Umbilical cord (tissue), 2 donors: ENCODE measurements at places on chromosomes 16 and 17.

GRCh38 chr17:55388842-55389241 is 32.8 kb downstream of the MMD start:
- no peak for DNase-seq

- DNase-seq, result no peak
Observed at GRCh38 chr17:66789093-66789492, 45.8 kb upstream of the CACNG5 start.

DNA sequence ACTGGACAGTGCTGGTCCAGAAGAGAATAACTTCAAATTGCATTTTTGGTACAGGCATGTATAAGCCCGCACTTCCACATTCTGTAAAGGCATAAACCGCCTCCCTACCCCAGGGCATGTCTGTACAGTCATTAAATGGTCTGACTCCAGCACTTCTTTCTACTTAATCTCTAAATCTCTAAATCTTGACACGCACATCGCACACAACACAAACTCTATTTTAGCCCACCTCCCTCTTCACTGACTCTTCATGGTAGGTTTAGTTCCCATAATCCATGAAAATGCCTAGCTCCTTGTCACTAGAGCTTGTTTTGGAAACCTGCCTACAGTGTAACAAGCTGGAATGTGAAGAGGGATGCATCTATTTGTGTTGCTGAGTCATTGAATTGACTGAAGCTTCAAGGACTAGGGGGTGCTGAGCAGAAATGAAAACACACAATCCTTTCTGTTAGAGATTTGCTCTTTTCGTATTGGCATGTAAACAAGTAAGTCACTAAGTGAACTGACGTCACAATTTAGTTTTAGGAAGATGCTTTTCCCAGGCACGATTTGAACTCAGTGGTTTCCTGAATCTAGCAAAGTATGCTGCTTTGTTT is 1.6 kb upstream of the DUSP14 start:
- peak; percentile 92 for DNase-seq

DNA sequence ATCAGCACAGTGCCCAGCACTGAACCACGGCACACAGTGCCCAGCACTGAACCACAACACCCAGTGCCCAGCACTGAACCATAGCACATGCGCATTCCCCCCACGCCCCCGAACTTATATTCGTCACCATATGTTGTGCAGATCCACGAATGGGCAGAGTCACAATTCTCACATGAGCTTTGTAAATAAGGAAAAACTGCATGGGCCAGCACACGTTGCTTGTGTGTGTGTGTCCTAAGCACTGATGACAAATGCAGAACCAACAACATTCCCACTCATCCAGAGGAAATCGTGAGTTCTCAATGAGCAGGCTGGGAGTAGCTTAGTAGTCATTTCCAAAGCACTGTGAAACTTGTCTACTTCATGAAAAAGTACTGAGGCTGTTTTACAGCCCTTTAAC is 70.0 kb downstream of the ADCY9 start:
- peak; percentile 12 for DNase-seq

GRCh38 chr17:80740141-80740540 is 195.5 kb downstream of the RPTOR start:
- no peak for DNase-seq

GRCh38 chr16:51592001-51592501 is 441.0 kb upstream of the SALL1 start:
- DNase-seq, result no peak

DNA sequence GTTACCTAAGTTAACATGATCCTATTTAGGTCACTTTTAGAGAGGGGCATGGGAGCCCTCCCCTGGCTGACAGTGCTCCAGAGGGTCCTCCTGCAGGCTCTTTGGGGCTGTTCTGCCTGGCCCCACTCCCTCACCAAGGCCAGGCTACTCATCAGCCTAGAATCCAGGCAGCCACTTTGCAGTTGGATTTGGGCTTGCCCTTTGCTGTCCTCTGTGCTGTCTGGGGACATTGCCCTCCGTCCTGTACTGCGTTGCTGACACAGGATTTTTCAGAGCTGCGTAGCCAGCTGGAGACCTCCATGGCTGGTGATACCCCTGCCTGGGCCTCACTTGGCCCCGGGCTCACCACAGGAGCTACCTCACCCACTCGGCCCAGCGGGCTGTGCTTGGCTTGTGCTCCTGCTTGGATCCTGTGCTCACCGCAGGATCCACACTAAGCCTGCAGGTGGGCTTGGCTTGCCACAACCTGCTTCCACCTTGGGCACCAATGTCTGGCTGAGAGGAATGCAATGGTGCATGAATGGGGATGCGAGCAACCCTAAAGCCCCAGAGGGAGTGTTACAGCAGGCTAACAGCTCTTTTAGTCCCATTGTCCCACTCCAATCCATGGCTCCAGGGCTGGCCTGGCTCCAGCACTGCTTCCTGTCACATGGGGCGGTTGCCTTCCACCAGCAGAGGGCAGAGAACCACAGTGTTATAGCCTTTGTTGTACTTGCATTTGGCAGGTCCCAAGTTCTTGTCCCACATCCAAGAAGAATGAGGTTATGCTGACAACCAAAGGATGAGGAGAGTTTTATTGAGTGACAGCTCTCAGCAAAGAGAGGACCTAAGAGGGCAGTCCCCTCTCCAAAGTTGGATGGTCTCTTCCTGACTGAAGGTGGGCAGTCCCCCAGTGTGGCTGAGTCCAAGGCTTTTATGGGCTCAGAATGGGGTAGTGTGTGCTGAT is 21.5 kb downstream of the CCL4 start:
- DNase-seq, result no peak

GRCh38 chr17:43661699-43662412 is at the start of gene MEOX1:
Gene MEOX1 (minus strand): TSS chr17:43661922. CDS start chr17:43661534, 388 bp downstream.
- peak; percentile 91 for DNase-seq

- DNase-seq, result no peak
Observed at GRCh38 chr16:58024486-58025350, 836 bp upstream of the MMP15 start.

DNA sequence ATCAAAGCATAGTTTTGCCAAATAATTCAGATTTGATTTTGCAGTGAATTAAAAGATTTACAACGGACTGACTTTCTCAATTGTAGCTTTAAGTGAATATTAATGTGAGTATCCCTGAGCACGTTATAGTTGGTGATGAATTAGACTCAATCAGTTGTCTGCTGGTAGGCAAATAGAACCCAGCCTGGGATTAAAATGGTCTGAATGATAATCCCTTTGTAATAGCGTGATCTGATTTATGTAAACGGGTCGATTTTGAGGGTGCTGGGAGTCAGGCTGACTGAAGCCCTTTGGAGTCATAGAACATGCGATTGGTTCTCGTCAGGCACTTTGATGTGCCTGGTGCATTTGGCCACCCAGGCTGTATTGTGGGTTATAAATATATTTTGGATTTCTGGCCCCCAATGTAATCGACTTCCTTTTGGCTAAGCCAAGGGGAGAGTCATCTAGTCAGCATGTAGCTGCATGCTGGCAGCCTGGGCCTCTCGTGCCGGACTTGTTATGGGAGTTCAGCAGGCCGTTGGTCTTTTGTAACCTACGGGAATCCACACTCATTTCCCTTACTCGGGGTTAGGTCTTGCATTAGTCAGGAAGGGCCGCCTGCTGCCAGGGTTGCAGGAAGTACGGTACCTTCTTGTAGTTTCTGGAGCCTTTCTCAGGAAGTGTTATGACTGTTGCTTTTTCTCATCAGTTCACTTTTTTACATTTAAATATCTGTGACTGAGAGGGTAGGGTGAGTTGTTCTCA is 5.4 kb downstream of the PGS1 start:
- DNase-seq, result peak; percentile 73

DNA sequence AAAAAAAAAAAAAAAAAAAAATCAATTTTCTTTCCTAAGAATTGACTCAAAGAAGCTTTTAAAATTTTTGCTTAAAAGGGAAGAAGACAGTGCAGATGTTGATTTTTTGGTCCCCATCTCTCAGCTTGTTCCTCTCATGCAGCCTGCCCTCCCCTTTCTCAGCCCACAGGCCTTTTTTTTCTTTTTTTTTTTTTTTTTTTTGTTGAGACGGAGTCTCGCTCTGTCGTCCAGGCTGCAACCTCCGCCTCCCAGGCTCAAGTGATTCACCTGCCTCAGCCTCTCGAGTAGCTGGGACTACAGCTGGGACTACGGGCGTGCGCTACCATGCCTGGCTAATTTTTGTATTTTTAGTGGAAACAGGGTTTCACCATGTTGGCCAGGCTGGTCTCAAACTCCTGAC is 17.7 kb downstream of the YPEL2 start:
- no peak for DNase-seq

DNA sequence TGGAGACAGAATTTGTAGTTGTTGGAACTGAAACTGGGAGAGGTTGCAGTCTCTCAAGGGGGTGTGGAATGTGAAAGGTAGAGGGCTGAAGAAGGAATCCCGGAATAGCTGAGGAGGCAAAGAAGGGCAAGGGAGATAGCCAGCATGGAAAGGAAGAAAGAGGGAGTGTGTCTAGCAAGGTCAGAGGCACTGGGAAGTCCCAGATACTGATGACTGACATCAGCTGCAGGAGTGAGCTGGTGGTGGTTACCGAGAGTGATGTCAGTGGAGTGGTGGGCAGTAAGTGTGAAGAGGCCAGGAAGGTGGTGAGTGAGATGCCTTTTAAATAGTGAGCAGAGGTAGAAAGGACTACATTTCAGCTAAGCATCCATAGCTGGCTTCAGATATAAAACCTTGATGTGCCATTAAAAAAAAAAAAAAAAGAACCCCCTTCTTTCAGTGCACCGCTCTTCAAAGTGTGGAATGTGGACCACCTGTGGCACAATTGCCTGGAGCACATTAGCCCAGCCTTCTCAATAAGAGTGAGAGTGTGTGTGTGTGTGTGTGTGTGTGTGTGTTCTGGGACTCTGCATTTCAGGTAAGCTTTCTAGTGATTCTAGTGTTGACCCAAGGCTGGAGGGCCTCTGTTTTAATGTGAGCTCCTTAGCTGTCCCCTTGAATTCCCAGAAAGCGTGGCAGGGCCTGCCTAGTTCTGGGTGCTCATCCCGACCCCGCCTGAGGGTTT is 8.5 kb downstream of the PRMT7 start:
- DNase-seq, result no peak

DNA sequence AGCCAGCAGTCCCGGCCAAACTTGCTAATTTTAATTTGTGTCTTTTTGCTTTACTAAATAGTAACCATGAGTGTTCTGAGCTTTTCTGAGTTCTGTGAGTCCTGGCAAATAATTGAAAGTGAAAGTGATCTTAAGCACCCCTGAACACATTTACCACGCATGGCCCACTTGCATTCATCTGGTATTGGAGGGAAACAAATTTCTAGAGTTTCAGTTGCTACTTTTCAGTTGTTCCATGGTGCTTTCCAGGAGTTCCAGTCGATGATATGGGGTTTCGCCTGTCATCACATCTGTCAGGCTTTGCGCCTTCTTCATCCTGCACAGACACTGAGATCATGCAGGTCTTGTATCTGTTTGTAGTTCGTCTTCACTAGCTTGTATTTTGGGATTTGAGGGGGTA is 44.1 kb downstream of the CRLF3 start:
- no peak for DNase-seq

DNA sequence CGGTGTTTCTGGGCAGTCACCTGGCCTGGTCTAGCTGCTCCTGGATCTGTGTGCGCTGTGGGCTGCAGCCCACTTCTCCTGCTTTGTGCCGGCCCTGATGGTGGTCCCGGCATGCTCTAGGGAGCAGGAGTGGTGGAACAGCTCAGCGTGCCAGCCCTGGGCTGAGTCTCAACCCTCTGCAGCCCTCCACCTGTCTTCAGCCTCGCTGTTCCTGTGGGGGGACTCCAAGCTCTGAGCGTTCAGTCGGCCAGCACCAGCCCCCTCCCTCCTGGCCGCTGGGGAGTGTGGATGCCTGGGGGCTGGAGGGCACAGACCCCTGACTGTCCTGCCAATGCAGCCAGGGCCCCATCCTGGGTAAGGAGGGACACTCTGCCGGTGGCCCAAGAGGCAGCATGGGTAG is 23.7 kb upstream of the RASD1 start:
- no peak for DNase-seq

GRCh38 chr17:74770498-74771318 is 5.4 kb downstream of the NAT9 start:
- peak; percentile 51 for DNase-seq

DNA sequence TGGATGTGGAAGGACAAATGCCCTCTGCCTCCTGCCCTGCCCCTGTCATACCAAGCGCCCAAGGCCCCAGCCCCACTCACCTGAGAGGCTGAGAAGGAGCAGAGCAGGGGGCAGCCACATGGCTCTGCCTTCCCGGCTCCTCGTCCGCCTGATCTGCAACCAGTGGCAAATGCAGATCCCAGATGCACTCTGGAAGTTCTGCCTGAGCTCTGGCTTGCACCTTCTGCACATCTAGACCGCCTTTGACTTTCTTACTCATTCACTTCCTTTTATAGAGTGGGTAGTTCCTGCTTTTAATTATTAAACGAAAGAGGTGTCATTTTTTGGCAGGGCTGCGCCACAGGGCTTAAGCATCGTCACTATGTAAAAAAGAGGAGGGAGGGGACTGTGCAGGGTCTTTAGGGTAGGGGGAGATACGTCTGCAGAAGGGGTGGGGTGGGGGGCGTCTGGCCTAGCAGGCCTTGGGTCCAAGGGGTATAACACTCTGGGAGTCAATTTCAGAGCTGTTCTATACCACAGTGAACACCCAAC is at the start of gene CD300LB:
TSS of gene CD300LB (minus strand) at position 245 of the 531 bp plus-strand sequence. CDS start at position 120, 125 bp downstream.
- no peak for DNase-seq

- no peak for DNase-seq
Observed at GRCh38 chr17:31915456-31916100, 14.1 kb upstream of the UTP6 start.

GRCh38 chr16:19432429-19432828 is 14.7 kb downstream of the TMC5 start:
- no peak for DNase-seq

GRCh38 chr17:62781831-62782251 is 26.3 kb downstream of the MARCHF10 start:
- no peak for DNase-seq

DNA sequence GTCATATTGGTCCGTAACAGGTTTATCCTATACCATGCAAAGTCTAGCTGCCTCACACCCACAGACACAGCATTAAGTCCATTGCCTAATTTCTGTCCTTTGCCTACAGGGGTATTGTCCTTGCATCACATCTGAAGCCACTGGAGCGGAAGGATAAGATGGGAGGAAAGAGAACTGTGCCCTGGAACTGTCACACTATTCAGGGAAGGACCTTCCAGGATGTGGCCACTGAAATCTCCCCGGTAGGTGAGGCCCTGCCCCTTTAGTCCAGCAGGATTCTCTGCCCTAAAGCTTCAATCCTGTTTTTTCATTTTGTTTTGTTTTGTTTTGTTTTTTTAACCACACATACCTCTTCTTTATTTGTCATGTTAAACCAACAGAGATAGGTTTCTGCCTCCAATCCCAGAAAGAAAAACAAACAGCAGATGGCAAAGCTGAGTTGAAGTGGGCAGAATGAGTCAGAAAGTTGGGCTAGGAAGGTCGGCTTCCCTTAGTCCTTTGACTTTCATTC is 2.2 kb upstream of the EFTUD2 start:
- no peak for DNase-seq

- DNase-seq, result no peak
Observed at GRCh38 chr17:47291242-47291873, 32.4 kb upstream of the EFCAB13 start.

- DNase-seq, result no peak
Observed at GRCh38 chr16:28279006-28279405, 13.3 kb upstream of the SBK1 start.
